ENCODE measurements at places on chromosomes 12 and 14.

DNA sequence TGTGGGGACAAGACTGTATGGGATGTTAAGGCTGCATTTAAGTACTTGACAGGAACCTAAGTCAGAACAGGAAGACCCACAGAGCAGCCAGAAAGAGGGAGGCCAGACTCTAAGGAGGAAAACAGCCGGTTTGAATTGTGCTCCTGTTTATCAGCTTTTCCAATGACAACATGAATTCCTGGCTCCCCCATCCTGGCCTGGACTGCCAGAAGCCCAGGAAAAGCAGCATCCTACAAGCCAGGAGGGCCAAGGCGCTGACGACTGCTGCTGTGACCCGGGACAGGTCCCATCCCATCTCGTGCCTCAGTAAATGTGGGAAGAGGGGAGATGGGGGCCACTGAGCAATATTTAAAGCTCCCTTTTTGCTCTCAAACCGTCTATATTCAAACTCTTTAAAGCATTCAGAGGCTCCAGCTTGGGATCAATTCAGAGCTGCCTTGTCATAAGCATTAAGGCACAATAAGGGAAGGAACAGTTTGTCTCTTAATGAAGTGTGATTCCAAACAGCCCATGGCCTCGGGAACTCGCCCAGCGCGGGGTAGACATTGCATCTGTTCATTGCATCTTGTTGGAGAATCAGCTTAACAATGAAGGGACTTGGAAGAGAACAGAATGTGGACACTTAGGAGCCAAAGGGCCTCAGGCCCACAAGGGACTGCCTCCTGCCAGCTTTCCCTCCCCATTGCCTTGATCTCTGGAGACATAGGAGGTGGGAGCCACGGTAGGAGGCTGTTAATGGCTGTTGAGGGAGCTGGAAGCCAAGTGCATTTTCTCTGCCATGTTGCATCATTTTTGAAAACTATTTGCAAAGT, 49.6 kb downstream of the CMKLR1 start:
- DNase-seq: no peak

- no peak for DNase-seq
Measured at GRCh38 chr12:128820253-128820652, 3.5 kb downstream of the SLC15A4 start.

DNA sequence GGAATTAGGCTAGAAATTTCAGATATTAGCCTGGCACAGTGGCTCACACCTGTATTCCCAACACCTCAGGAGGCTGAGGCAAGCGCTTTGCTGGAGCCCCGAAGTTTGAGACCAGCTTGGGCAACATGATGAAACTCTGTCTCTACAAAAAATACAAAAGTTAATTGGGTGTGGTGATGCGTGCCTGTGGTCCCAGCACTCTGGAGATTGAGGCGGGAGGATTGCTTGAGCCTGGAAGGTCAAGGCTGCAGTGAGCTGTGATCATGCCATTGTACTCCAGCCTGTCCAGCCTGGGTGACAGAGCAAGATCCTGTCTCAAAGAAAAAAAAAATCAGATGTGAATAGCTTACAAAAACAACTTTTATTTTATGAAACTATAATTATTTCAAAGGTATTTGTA, 15.1 kb downstream of the FRMD6 start:
- no peak for DNase-seq

DNA sequence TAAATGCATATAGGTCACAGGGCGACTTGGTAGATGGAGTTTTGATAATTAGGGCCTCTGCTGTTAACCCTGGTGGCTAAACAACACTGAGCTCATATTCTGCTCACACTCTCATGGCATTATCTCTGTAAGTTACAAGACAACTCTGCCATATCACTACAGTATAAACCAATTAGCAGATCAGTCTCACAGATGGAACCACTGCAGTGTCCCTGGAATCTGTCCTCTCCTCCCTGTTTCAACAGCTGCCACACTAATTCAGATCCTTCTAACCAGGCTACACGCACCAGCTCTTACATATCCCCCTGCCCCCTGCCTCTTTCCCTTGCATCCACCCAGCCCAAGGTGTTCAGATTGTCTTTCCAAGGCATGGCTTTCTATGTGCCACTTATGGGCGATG, 161.0 kb upstream of the RMST start:
- DNase-seq: no peak

DNA sequence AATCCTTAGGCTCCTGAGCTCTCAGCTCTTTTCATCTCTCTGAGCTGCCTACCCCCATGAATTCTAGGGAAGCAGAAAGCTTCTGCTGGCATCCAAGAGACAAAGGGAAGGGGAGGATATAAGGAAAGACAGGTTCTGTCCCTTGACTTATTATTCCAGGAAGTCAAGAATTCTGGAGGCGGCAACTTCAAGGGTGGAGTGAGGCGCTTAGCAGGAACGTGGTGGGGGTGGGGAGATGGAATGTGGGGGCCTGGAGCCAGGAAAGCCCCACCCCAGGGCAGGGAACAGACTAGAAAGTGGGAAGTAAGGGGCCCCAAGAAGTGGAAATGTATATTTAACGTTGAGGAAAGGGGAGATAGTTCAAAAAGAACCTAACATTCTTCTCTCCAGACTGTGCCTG, 1.4 kb downstream of the CALCOCO1 start:
- no peak for DNase-seq

DNA sequence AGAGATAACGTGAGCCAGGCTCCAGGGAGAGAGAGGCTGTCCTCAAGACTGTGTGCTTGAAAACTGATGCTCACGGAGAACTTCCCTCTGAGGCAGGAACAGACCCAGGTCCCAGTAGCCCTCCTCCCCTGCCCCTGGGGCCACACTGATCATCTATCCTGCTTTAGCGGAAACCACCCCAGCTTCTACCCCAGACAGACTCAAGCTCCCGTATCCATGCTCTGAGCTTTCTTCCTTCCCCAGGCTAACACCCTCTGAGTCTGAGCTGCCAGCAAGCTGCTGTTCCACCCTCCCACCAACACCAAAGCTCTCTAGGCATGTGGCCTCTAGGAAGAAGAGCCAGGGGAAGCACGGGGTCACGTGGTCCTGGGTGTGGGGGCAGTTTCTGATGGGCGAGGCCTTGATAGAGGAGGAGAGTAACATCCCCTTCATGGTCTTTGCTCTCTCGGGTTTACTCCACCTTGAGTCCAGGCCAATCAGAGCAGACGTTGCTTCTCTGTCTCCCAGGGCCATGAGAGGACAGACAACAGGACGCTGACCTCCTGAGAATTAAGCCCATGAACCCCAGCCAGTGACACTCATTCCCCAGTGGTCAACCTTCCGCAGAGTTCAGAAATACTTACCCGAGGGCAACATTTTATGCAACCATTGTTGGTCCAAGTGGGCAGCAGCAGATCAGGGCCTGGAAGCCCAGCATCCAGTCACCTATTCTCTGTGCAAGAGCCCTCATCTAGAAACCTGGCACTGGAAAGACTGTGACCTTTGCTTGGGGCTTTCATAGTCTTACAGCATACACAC, 1.4 kb downstream of the PCK2 start:
- DNase-seq: no peak

GRCh38 chr12:56338308-56339157, at the start of gene IL23A:
Gene IL23A, plus strand, starts transcription at chr12:56338884. Its CDS starts 161 bp downstream, at chr12:56339045.
- no peak for DNase-seq

- DNase-seq: no peak
Measured at GRCh38 chr14:66247662-66248193, 238.4 kb upstream of the CCDC196 start.

DNA sequence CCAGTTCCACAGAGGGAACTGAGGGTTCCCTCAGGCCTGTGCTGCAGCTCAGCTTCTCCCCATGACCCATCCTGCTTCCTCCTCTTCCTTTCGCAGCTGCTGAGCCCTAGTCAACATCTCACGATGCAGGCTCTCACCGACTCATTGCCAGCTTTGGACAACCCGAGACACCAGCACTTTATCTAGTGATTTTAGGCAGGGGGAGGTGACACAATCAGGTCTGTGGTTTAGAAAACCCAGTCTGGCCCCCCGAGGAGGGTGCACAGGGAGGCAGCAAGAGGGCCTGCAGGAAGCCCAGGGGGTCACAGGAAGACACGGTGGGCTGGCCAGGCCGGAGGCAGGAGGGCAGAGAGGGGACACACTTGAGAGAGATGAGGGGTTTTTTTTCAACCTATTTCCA, 35.4 kb downstream of the DIO3 start:
- no peak for DNase-seq

DNA sequence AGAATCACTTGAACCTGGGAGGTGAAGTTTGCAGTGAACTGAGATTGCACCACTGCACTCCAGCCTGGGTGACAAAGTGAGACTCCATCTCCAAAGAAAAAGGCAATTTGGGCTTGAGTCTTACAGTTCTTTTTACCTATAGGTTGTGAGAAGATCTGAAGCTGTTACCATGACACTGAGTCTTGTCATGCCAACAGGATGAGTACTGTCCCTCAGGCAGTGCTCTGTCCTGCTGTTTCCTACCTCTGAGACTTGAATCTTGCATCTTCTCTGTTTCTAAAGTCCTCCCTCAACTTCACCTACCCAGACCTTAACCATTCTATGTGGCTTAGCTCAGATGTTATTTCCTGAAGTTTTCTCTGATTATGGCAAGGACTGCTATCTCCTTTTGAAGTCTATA, 400.8 kb upstream of the PRICKLE1 start:
- no peak for DNase-seq

- no peak for DNase-seq
Measured at GRCh38 chr12:124168016-124168786, 126.7 kb upstream of the RFLNA start.

GRCh38 chr14:23487216-23487615, 17.7 kb downstream of the NGDN start:
- DNase-seq: no peak

- DNase-seq: no peak
Measured at GRCh38 chr12:111186347-111186746, 182.5 kb downstream of the PHETA1 start.

GRCh38 chr14:95024380-95024779, 132.9 kb downstream of the DICER1 start:
- DNase-seq: no peak

GRCh38 chr14:76264384-76264783, 111.6 kb upstream of the ESRRB start:
- no peak for DNase-seq

GRCh38 chr14:69657950-69658355, 46.6 kb downstream of the SUSD6 start:
- no peak for DNase-seq

DNA sequence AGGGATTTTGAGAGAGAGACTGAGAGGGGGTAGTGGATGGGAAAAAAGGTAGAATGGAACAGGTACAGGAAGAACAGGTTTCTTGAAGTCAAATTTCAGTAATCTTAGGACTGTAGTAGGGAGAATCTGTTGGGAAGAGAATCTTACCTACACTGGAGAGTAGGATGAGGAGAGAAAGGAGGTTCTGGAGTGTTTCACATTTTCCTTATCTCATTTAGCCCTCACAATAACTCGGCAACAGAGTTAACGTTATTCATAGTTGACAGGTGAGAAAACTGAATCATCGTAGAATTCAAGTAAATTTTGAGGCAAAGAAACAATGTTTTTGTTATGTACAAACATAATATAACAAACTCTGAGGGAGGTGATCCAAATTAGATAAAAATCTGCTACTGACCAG, 17.2 kb upstream of the STRN3 start:
- no peak for DNase-seq

DNA sequence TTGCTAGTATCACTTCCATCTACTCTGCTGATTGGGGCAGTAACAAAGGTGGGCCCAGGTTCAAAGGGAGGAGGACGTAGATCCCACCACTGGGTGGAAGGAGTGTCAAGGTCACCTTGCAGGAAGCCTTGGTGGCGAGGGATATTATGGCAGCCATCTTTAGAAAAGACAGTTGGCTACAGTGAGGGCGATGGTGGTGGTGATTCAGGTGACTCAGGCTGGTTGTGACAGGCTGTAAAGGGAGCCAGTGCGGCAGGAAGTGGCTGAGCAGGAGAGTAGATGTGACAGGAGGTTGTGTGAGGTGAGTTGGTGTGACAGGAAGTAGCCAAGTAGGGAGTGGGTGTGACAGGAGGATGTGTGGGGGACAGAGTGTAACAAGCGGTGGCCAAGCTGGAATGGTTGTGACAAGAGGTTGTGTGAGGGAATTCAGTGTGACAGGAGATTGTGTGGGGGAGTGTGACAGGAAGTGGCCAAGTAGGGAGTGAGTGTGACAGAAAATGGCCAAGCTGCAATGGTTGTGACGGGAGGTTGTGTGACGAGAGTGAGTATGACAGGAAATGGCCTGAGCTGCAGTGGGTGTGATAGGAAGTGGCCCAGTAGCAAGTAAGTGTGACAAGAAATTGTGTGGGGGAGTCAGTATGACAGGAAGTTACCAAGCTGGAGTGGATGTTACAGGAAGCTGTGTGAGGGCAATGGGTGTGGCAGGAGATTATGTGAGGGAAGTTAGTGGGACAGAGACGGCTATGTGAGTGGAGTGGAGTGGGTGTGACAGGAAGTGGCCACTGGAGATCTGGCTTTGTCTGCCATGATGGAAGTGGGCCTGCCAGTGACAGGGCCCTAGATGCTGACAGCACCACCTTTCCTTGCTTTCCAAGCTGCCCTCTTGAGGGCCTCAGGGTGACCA, 136.5 kb upstream of the MYL2 start:
- no peak for DNase-seq

DNA sequence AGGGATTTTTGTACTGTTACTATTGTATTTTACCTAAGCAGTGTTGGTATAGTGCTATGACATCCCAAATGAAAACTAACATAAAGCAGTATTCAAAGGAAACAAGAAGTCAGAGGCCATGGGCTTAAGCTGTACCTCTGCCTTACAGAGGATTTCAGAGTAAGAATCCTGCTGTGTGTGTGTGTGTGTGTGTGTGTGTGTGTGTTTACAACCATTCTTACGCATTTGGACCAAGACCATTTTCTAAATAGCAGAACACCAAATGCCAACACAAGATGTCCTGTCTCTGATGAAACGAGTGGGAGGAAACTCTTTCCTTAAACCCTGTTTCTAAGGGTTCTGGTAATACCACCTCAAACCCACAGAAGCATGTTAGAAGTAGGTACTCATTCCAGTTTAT, 64.4 kb downstream of the PPP1R36 start:
- DNase-seq: no peak

GRCh38 chr14:92524602-92525185, 11.1 kb downstream of the RIN3 start:
- DNase-seq: no peak

DNA sequence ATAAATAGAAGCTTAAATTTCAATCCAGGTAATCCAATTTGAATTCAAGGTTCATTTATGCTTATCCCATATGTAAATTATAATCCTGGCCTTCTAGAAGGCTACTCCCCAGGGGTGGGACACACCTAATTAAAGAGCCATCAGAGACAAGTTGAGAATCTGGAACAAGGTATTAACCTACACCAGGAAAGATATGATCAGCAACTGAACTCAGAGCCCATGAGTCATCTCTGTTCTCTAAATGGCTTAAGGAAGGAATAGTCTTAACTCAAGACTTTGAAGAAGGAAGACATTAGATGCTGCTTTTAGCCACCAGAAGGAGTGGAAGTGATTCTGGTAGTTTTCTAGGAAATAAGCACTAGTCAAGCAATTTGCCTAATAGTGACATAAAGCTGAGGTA, 88.0 kb downstream of the KIF21A start:
- no peak for DNase-seq

- no peak for DNase-seq
Measured at GRCh38 chr12:86312232-86312631, 56.0 kb upstream of the MGAT4C start.
